ENCODE measurements at places on chromosomes 2 and 18. TPM values are rescaled to one million over a fixed set of nuclear protein-coding genes. Genes with fewer than 3 reads are reported as not detected.
A peak's percentile ranks its signal among the peaks of the same experiment; 100 is the strongest.

GRCh38 chr2:215828528-215829184 is 184.7 kb downstream of the MREG start:
- peak overlapping the region; percentile 24 for H3K27ac ChIP-seq
- H3K27me3 ChIP-seq = no peaks in the 10 kb centered on the region
- no peak overlapping the region for H3K4me3 ChIP-seq
- DNase-seq = peak; percentile 83

DNA sequence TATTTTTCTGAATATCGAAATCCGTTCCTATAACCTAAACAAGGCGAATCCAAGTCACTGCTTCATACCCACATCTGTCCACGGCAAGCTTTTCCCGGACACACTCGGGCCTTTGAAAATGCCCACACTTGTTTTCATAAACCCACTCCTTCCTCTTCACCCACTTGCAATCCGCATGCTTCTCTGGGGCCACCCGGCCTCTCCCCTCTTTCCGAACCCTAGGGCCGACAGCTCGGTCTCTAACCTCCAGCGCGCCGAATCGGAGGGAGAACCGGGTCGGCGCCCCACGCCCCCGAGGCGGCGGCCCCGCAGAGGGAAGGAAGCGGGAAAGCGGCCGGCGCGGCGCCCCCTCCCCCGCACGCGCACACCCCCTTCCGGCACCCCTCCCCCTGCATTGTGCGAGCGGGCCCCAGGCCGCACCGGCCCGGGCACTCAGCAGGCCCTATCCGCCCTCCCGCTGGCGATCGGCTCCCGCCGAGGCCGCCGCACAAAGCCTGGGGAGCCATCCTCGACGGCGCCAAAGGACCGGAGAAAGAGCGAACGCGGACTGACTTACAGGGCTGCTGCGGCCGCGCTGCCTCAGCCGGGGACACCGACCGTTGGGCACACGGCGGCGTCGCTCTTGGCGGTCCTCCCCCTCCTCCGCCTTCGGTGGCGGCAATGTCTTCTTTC is 467 bp downstream of the PUM2 start:
- H3K36me3 ChIP-seq = peaks cover 5% of the 10 kb centered on the region
- peak; percentile 55 for DNase-seq
- no peak overlapping the region for H3K27ac ChIP-seq
- H3K4me3 ChIP-seq = no peak overlapping the region
- no peaks in the 10 kb centered on the region for H3K27me3 ChIP-seq

DNA sequence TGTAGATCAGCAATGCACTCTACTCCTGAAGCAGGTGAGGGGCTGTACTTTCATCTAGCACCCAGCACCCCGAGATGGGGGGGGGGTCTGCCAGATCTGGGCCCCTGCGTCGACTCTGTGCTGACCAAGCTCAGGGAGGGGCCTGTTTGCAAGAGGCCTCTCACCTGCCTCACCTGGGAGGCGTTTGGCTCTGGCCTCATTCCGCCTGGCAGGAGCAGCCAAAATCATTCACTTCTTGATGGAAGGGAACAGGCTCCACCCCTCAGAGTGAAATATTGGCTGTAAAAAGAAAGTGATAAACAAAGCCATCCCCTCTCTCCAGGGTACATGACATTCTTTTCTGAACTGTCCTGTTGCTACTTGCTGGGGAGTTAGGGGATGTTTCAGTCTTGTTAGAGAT is 10.7 kb upstream of the IL1R2 start:
- no peaks in the 10 kb centered on the region for H3K27me3 ChIP-seq
- H3K36me3 ChIP-seq = peaks cover 5% of the 10 kb centered on the region
- DNase-seq = peak; percentile 38
- peaks cover 27% of the 10 kb centered on the region for H3K4me1 ChIP-seq
- no peak overlapping the region for H3K27ac ChIP-seq

DNA sequence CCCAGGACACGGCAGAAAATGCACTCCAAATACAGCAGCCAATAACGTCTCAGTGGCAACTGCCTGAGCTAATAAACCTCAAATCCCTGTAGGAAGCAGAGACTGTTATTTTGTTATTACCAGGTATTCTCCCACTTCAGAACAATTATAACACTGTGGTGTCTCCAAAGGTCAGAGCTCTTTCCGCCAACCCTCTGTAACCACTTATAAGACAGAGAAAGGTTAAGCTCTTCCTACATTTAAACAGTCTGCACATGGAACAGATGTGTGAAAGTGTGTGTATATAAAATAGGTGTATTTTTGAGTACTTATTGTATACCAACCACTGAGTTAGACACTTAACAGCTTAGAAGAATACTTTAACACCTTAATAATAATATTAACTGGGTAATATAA is 64.1 kb downstream of the FBXO15 start:
- H3K36me3 ChIP-seq = no peaks in the 10 kb centered on the region
- H3K27me3 ChIP-seq = no peaks in the 10 kb centered on the region
- no peak overlapping the region for H3K4me3 ChIP-seq
- H3K4me1 ChIP-seq = no peaks in the 10 kb centered on the region
- DNase-seq = no peak
- H3K27ac ChIP-seq = no peak overlapping the region

- H3K27ac ChIP-seq = no peak overlapping the region
- no peaks in the 10 kb centered on the region for H3K4me1 ChIP-seq
- H3K4me3 ChIP-seq = no peak overlapping the region
- H3K27me3 ChIP-seq = no peaks in the 10 kb centered on the region
- H3K36me3 ChIP-seq = no peaks in the 10 kb centered on the region
Observed at GRCh38 chr18:44750774-44751173, 70.1 kb downstream of the SETBP1 start.

GRCh38 chr18:61582202-61582710 is 249.0 kb downstream of the CDH20 start:
- no peaks in the 10 kb centered on the region for H3K36me3 ChIP-seq
- H3K27me3 ChIP-seq = no peaks in the 10 kb centered on the region
- H3K4me3 ChIP-seq = peak overlapping the region; percentile 40

DNA sequence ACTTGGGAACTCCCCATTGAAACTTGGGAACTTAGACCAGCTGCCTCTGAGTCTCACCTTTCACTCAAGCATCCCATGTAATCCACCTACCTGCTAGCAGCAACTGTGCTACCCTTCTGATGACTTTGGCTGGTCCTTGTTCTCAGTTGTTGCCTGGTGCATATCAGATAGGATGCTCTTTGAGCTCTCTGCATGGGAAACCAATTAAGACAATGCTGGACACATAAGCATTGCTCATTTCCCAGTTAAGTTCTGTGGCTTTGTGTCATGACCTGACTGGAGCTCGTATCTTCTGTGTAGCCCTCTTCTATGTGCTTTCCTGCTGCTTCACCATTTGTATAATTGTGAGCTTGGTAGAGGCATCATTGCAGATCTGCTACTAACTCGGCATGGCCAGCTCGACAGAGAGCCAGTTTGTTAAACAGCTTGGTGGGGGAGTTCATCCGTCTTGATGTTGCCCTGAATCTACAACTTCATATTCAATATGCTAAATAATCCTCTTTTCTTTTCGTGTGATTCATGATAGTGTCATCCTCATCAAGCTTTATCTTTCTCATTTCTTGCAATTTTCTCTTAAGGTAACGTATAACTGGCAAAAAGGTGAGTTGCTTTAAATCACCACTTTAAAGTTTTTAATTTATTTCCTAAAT is 447.5 kb upstream of the SLC14A2 start:
- H3K27me3 ChIP-seq = no peaks in the 10 kb centered on the region
- H3K4me1 ChIP-seq = peaks cover 41% of the 10 kb centered on the region
- H3K36me3 ChIP-seq = no peaks in the 10 kb centered on the region
- H3K4me3 ChIP-seq = no peak overlapping the region

- H3K27ac ChIP-seq = no peak overlapping the region
- H3K4me3 ChIP-seq = no peak overlapping the region
- no peaks in the 10 kb centered on the region for H3K36me3 ChIP-seq
- no peak for DNase-seq
Observed at GRCh38 chr2:217367464-217367863, 507.6 kb upstream of the TNP1 start.

- H3K4me3 ChIP-seq = no peak overlapping the region
Observed at GRCh38 chr2:36507408-36507812, 90.6 kb downstream of the FEZ2 start.

Gene BABAM2
- 45.1 TPM for total RNA-seq

Gene GCG
- not detected for total RNA-seq
